ENCODE measurements at places on chromosomes 13 and 19. TPM values are rescaled to one million over a fixed set of nuclear protein-coding genes. Genes with fewer than 3 reads are reported as not detected.

Gene FGF21
- not detected for total RNA-seq

- H3K36me3 ChIP-seq, result no peaks in the 10 kb centered on the region
- H3K27ac ChIP-seq, result no peak overlapping the region
- H3K4me3 ChIP-seq, result no peak overlapping the region
Observed at GRCh38 chr13:73365252-73365651, 306.4 kb downstream of the KLF5 start.

GRCh38 chr13:30730526-30730925 lies 4.8 kb upstream of the ALOX5AP start:
- H3K27ac ChIP-seq, result no peak overlapping the region
- H3K27me3 ChIP-seq, result no peaks in the 10 kb centered on the region
- no peaks in the 10 kb centered on the region for H3K4me1 ChIP-seq
- no peaks in the 10 kb centered on the region for H3K36me3 ChIP-seq

DNA sequence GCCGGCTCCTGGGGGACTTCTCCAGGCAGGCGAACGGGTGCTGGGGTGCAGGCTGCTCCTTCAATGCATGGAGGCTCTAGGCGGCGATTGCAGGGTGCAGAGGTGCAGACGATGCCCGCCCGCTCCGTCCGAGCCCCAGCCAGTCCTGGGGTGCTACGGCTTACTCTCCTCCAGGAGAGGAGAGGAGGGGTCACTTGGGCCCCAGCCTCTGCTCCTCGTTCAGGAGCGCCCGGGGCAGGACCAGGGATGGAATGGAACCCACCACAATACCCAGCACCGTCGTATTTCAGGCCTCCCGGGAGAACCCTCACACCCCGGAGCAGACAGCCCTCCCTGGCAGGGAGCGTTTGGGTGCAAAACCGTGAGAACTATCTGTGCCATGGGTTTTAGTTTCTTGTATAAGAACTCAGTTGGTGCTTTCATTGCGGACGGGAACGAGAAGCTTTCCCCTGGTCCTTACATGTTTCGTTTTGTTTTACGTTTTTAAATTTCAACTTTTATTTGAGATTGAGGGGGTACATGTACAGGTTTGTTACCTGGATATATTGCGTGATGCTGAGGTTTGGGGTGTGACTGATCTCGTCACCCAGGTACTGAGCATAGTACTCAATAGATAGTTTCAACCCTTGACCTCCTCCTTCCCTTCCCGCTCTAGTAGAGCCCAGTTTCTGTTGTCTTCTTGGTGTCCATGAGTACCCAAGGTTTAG lies 46.8 kb downstream of the ARHGEF18 start:
- H3K4me3 ChIP-seq, result peak overlapping the region; percentile 100
- H3K27ac ChIP-seq, result peak overlapping the region; percentile 74
- DNase-seq, result no peak
- peaks cover 20% of the 10 kb centered on the region for H3K4me1 ChIP-seq
- no peaks in the 10 kb centered on the region for H3K27me3 ChIP-seq
- no peaks in the 10 kb centered on the region for H3K36me3 ChIP-seq
